Activated effector memory CD4-positive, alpha-beta T cell treated with Interleukin-2 at 50 U/mL for 16 hours (primary cell): ENCODE measurements at places on chromosomes 2 and 18.

DNA sequence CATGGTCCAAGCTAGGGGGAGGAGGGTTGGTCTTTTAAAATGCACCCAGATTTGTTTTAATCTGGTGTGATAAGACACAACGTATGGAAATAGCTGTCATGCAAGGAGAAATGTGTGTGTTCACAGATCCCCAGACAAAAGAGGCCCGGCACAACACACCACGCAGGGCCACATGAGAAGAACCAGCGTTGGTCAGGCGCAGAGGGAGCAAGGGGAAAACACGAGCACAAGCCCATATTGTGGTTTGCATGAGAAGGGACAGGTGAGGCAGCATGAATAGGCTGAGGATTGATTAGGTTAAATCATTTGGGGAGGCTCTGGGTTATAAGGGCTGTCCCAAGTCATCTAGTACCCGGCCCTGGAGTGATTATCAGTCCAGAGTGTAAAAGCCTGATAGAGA, 272.5 kb upstream of the NCKAP5 start:
- no peak for DNase-seq

DNA sequence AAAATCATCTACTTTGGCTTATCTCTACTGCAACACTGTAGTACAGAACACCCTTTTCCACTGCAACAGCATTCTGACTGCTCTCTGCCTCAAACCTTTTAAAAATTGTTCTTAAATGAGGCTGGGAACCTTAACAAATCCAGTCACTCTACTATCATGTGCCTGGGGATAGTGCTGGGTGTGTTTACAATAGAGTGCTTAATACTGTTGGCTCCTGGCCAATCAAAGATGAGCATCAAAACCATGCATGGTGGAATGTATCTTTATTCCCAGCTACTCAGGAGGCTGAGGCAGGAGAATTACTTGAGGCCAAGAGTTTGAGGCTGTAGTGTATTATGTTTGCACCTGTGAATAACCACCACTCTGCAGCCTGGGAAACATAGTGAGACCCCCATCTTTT, 7.4 kb downstream of the ANKAR start:
- DNase-seq = no peak

DNA sequence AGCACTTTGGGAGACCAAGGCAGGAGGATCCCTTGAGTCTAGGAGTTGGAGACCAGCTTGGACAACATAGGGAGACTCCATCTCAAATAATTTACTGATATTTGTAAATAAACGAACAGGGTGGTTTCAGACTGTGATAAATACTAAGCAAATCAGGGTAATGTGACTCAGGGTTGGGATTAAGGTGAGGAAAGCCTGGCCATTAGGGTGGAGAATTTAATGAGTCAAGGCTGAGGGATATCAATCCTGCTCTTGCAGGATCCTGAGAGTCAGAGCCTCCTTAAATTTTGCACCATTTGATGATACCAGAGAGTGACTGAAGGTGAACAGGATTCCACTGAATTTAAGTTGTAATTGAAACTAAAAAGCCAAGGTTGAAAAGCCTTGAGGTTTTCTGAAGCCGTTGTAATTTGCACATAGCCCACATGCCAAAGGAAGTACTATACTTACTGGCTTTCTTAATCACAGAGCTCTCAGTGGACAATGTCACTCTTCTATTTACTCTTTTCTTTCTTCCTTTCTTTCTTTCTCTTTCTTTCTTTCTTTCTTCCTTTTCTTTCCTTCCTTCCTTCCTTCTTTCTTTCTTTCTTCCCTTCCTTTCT, 28.6 kb upstream of the AP1S3 start:
- no peak for DNase-seq

GRCh38 chr2:238873381-238873801, 25.5 kb downstream of the TWIST2 start:
- no peak for DNase-seq

DNA sequence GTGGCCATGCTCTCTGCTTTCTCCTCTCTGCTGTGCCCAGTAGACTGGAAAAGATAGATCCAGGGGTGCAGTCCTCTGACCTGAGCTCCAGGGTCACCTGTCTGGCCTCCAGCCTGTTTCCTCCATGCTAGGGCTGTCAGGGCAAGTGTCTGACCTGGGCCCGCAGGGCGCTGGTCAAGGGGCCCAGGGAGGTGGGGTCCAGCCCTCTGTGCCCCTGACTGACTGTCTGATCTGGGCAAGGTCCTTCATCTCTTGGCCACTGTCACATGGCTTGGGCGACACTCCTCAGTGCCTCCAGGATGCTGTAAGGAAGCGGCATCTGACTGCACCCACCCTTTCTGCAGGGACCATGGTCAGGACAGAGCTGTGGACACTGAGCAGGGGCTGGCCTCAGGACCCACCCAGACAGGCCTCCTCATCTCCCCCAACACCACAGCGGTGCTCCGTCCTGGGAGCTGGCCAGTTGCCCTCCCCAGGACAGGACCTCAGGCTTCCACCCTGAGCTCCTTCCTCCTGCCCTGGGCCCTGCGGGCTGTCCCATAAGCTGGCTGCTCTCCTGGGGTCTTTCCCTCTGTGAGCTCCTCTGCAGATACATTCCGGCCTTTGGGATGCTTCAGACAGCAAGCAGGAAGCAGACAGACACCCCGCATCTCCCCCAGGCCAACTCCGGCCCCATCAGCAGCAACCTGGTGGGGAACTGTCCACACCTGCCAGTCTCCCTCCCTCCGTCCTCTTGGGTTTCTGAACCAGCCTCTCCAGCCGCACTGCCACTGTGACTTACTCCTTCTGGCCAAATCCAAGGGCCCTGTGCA, 21.2 kb upstream of the ALPI start:
- DNase-seq = no peak
